Stimulated activated CD8-positive, alpha-beta memory T cell treated with anti-CD3 and anti-CD28 coated beads, Interleukin-15, amount 100 ng/mL, for 1 hour (primary cell): ENCODE measurements at places on chromosomes 6 and 20.

- no peak for DNase-seq
These were observed 1.2 kb upstream of the DLGAP4 start for GRCh38 chr20:36304786-36305495.

- no peak for DNase-seq
These were observed 249.9 kb downstream of the KHDC1L start for GRCh38 chr6:72975352-72975752.

DNA sequence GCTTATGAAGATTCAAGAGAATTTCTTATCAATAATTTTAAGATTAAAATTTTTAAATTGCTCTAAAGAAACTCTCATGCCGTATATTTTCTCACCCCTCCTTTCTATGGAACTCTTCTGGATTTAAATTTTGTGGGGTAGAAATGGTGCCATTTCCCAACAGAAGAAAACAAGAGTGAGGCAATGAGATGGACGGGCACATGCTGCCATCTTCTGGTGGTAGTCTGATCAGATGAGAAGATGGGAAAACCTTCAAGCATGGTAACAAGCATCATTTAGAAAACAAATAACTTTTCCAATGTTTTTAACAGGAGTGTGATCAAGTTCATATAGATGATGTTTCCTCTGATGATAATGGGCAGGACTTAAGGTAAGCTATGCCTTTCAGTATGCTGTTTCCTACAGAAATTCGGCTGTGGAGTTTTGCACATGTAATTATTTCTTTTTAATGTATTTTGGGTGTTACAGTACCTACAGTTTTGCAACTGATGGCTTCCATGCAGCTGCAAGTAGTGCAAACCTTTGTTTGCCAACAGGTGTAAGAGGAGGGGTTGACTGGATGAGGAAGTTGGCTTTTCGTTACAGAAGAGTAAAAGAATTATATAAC, 271.4 kb downstream of the EYA4 start:
- no peak for DNase-seq

- no peak for DNase-seq
These were observed 6.4 kb downstream of the BLOC1S5 start for GRCh38 chr6:8057793-8058192.

GRCh38 chr20:36408219-36408618, 102.1 kb downstream of the DLGAP4 start:
- no peak for DNase-seq

DNA sequence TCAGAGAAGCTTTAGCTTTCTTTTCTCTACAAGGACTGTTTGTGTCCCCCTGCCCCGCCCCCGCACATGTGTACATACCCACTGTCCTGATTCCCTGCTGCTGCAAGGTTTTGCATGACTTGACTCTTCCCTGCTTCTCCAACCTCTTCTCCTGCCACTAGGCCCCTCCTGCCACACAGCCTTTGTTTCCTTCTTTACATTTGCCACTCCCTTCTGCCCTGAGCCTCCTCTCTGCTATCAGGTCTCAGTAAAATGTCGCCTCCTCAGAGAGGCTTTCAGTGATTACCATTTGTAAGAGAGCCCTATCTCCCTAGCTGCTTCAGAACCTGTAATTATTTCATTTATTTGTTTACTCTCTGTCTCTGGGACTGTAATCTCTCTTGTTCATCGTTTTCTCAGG, 56.4 kb upstream of the VSTM2L start:
- no peak for DNase-seq

DNA sequence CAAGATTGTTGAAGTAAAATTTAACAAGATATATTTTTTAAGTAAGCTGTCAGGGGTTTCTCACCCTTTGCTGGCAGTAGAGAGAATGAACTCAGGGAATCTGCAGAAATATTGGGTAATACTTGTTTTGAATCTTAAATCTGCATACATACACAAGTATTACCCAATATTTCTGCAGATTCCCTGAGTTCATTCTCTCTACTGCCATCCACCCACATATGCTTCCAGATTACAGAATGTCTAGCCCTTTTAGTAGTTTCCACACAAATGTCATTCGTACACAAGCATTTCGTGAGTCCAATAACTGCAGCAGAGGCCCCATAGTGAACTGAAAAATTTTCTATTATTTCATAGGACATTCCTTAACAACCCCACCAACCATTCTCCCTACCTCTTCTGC, 69.6 kb upstream of the TNFRSF21 start:
- no peak for DNase-seq

- no peak for DNase-seq
These were observed 25.2 kb upstream of the RNF24 start for GRCh38 chr20:4040283-4041179.

GRCh38 chr6:154800338-154800737, 67.1 kb downstream of the SCAF8 start:
- no peak for DNase-seq

GRCh38 chr20:46757754-46758678, 48.6 kb downstream of the SLC2A10 start:
- DNase-seq = peak; percentile 10

DNA sequence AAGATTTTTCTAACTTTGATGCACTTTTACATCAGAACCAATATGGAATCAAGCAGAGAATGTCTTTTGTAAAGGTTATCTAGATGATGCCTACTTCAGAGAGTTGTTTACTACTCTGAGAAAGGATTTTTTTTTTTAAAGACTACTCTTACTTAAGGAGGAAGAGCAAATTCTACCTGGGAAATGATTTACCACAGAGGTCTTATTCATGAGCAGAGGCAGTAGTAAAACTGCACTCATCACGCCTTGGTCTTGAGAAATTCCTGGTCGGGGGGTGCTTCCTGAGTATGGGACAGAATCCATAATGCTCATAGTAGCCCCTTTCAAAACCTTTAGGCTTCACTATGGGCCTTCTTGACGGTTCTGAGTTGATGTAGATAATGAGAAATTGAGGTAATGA, 241.8 kb upstream of the PREP start:
- DNase-seq = no peak

DNA sequence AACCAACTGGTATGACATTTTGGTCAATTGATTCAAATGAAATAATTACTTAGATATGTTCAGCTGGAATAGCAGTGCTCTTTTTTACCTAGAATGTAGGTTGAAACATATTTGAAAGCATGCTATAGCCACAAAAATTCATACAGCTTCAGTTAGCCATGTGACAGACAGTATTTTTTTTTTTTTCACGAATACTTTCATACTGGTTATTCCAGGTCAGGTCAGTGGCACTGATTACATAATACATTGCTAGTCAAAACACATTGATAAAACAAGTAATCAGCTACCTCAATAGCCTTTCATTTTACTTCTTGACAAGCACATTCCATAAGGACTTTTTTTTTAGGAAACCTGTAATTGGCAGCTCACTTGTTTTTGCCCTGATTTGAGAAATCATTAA, 222.6 kb downstream of the EYA4 start:
- no peak for DNase-seq

DNA sequence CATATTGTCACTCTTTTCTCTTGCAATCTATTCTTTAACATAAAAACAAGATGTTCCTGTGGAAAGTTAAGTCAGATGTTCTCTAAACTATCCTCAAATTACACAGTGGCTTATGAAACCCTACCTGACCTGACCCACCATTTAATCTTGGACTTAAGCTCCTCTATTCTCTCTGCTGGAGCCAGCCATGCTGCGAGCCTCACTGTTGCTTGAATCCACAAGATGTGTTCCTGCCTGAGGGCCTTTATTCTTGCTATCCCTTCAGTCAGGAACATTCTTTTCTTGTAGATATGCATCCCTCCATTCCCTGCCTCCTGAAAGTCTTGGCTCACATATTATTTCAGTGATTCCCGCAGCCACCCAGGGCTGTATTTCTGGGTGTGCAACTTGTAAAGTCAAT, 283.2 kb downstream of the EPHA7 start:
- DNase-seq = no peak

- no peak for DNase-seq
These were observed 250.0 kb downstream of the SLC24A3 start for GRCh38 chr20:19462491-19462890.

DNA sequence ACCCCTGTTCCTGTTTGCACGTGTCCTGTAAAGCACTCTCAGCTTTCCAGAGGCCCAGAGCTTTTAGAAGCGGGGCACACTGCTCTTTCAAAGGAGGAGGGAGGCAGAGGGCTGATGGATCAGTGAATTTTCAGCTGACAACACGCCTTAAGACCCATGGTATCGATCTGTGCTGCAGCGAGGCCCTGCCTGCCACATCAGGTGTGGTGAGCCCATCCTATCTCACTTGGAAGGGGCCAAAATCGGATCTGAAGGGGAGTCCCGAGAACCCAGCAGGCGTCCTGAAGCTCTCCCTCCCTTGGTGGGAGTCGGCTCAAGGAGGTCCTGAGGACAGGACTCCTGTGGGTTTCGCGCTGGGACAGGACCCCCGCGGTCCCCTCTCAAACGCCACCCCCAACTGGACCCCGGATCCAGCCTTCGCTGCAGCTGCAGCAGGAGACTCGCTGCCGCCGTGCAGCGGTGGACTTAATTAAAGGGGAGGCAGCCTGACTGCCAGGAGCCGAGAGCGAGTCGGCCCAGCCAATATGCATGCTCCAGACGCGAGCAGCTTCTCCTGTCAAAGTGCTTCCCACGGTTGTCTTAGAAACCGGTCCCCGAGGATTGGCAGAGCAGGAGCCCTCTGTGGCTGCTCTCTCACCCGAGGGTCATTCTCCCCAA, 580.0 kb upstream of the ZNF337 start:
- DNase-seq = no peak

GRCh38 chr6:69796073-69796641, 653 bp downstream of the LMBRD1 start:
- peak; percentile 14 for DNase-seq

DNA sequence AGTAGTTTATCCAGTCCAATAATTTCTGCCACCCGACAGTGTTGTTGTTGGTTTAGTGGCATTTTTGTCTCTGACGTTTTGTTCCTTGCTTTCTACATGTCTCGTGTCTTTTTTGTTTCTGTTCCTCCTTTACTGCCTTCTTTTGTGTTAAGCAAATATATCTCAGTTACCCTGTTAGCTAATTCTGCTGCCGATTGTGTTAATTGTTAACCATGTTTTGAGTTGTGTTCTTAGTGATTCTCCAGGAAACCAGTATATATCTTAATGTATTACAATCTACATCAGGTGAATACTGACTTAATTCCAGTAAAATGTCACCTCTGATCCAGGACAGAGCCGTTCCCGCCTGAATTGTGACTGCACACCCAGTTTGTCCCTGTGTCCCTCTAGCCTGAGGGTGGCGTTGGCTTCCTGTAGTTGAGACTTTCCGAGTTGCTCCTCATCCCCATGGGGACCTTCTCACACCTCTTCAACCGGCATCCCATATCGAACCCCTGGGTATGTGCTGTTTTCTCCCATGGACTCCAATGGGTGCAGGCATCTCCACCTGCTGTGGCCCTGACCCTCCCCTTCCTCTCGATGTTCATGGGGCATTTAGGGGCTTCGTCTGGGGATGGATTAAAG, 35.8 kb upstream of the BHLHE23 start:
- DNase-seq = no peak

GRCh38 chr6:36986704-36987047, 680 bp upstream of the MTCH1 start:
- no peak for DNase-seq

DNA sequence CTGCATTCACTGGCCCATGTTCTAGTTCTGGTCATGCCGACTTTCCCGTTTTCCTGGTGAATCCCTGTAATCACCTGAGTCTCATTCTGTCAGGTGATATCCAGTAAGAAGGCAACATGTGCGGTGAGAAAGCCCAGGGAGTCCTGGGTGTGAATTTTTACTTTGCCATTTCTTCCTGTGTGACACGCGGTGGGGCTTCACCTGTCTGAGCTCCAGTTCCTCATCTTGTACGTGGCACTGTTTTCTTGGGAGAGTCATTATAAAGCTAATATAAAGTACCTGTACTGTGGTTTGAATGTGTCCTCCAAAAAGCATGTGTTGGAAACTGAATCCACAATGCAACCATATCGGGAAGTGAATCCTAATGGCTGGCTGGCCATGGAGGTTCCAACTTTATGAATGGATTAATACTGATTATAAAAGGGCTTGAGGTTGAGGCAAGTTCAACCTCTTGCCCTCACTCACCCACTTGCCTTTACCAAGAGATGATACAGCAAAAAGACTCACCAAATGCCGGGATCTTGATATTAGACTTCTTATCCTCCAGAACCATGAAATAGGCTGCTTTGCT, 5.1 kb downstream of the HLA-E start:
- no peak for DNase-seq

GRCh38 chr6:7042056-7042653, 65.6 kb upstream of the RREB1 start:
- DNase-seq = no peak

GRCh38 chr20:43766917-43767316, 40.1 kb upstream of the GTSF1L start:
- no peak for DNase-seq

GRCh38 chr20:50595988-50596693, 86.0 kb downstream of the PTPN1 start:
- DNase-seq = no peak

- DNase-seq = no peak
These were observed 258.8 kb downstream of the SMOC2 start for GRCh38 chr6:168699631-168700295.

DNA sequence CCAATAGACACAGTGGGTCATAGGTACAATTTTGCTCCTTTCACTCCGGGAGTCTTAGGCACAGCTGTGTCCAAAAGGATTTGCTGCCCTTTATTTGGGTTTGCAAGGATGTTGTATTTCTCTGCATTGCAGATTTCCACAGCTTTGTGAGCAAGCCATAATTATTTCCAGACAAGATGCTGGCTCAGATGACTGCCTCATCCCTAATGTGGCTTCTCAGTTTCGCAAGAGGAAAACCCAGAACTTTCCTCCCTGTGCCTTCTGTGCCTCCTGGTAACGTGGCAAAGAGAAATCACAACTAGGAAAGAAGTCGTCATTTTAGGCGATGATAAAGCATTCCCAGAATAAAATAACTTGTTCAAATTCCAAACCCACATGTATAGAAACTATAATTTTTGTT, 33.7 kb downstream of the FAM50B start:
- no peak for DNase-seq

DNA sequence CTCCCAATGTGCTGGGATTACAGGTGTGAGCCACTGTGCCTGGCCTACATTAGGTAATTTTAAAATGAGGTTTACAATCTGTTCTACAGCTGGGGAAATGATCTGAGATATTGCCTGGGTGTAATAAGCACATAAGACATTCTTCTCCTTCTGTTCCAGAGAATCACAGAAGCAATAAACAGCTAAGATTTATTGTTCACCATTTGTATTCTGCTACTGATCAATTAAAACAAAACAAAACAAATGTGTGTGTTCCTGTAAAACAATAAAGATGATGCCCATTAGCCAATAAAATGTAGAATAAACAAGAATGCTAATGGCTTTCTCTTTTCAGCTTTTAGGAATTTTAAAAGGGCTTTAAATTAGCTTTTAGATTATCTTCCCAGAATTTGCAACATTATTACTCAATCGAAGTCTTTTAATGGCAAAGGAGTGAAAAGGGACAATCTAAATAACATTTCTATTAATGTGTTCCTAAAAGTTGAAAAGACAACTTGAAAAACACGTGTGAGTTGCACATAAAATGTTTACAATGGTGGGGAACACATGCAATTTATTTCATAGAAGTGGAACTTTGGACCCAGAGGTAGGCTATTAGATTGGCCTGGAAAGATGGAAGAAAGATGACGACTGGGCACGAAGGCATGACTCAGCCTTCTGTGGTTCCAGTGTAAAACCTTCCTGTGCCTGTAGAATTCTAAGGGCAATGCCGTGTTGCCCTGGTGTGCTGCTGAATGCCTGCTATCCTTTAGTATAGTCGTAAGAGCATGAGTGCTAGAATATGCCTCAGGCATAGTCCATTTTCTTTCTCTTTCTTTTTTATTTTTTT, 29.0 kb upstream of the DEK start:
- DNase-seq = no peak
